ENCODE measurements at places on chromosomes 1 and 21. TPM values are rescaled to one million over a fixed set of nuclear protein-coding genes. Genes with fewer than 3 reads are reported as not detected.

The ARL8A gene
- 33.9 TPM for polyA plus RNA-seq

DNA sequence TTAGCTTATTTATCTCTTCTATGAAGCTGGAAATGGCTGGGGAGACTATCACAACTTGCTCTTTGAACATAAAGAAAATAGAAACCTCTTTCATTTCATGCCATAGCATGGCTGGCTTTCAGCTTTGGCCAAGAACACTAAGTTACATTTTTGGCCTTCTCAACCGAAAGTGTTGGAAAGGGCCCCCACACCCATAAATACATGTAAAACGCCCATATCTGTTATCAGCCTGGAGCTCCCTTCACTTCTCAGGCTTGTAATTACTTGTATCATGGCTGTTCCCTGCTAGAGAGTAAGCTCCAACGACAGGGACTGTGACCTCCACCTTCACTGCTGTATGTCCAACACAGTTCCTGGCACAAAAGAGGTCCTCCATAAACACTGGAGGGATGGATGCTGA lies 12.7 kb upstream of the EIF4G3 start:
- DNase-seq: no peak

The PCNX2 gene
- polyA plus RNA-seq: 16.5 TPM

DNA sequence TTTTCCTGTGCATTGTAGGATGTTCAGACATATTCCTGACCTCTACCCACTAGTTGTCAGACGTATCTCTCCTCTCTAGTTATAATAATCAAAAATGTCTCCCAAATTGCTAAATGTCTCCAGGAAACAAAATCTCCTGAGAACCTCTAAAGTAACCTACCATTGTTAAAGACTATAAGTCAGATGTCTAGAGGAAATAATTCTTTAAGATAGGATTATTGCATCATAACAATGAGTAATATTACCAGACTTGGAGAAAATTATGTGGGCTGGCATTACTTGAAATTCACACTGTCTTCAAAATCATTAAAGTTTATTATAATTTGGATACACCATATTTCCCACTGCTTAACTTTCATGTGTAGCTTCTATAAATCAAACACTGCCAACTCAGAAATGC lies 643.0 kb upstream of the ADGRL2 start:
- peak; percentile 18 for DNase-seq

DNA sequence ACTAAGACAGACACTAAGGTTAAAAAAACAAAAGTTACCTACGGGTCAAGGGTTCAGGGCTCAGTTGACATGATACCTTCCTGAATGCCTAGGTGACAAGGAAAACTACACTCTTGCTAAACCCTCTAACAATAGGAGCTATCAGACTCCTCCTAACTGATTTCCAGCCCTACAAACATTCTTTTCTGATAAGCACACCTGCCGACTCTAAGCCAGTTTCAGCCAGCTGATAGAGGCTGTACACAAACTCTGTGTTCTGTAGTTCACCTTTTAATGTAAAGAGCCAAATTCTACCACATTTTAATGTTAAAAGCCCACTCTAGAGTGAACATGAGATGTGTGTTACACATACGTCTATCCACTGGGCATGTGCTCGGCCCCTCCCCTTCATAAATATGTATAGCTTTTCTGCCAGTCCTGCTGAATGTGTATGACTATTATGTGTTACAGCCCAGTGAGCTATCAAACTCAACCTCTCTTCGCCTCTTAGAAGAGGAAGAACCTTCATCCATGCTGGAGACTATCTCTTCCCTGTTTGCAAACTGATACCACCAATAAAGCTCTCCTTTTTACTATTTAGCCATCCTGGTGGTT lies 40.0 kb upstream of the FAM163A start:
- no peak for DNase-seq

The TMEM59 gene
- polyA plus RNA-seq: 182 TPM

DNA sequence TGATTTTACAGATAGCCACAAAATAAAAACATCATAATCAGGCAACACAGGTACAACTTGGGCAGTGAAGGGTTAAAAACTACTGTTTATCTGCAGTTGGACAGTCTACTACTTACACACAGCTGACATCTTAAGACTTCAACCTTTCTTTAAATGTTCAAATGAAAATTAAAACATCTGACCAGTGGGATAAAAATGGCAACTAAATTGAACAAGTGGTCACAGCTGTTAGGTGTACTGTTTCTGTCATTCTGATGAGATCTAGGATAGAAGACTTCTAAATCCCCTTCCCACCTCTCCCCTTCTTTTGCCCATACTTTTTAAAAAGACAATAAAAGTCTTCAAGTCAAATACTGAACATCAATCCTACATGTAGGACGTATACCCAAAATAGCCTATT lies 56.2 kb downstream of the ENAH start:
- no peak for DNase-seq

GRCh38 chr1:36238433-36238832 lies 14.2 kb downstream of the THRAP3 start:
- DNase-seq: no peak

DNA sequence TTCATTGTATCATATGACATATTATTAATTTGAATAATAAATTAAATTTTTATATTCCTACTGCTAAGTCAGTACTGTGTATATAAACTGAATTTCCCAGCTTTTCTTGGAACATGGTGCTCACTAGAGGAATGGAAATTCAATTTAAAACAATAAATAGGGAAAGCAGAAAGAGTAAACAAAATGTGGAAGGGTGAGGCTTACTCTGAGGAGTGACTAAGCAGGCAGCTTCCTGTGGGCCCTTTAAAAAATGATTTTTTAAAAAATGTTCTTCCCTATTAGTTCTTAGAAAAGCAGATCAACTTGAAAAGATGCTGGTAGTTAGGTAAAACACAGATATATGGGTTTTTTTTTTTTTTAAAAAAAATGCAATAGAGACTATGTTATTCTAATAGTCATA lies 49.5 kb upstream of the S1PR1 start:
- DNase-seq: no peak

The KRTAP12-2 gene
- polyA plus RNA-seq: not detected

The PTP4A2 gene
- polyA plus RNA-seq: 95.8 TPM

GRCh38 chr1:154948079-154948478 lies 7.8 kb downstream of the PBXIP1 start:
- DNase-seq: no peak

DNA sequence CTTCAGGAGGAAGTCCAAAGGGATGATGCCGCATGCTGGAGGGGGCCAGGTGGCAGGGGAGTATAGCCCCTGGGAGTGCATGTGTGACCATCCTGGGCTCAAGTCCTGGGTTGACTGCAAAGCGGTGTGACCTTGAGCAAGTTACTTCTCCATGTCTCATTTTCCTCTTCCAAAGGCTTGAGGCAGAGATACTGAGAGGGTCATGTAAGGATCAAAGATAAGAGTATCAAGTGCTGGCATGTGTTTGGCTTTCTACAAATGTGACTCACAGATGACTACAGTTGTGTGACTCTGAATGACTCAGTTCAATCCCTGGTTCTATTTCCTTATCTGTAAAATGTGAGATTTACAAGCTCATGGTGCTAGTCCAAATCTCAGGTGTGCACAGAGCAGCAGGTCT lies 26.1 kb downstream of the PROK1 start:
- DNase-seq: peak; percentile 87

The RNU1-2 gene
- polyA plus RNA-seq: not detected

- peak; percentile 60 for DNase-seq
These were observed 417.2 kb upstream of the KAZN start for GRCh38 chr1:14181191-14181795.

GRCh38 chr1:214281720-214282629 lies 1.0 kb downstream of the SMYD2 start:
- peak; percentile 76 for DNase-seq

The IVL gene
- 21.5 TPM for polyA plus RNA-seq

The DPH5 gene
- polyA plus RNA-seq: 33.9 TPM

The SLC30A7 gene
- polyA plus RNA-seq: 13.7 TPM

DNA sequence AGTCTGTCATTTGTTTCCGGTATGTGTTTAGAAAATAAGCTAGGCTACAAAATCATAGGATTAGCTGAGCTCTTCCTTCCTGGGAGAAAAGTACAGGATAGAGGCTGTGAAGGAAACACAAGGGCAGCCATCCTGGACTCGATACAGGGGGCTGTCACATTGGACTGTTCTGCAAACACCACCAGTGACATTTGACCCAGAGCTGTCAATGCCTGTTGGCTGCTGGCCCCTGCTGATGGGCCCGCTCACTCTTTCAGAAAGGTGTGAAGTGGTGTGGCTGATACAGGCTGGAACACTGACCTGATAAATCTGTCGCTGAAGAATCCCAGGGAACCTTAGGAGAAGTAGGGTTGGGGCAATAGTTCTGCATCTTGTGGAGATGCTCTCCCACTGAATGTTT lies 183.1 kb downstream of the RHOU start:
- no peak for DNase-seq

- DNase-seq: no peak
These were observed 30.9 kb downstream of the TRIM11 start for GRCh38 chr1:228375578-228376261.

The AMY1B gene
- polyA plus RNA-seq: not detected

The CSRP1 gene
- polyA plus RNA-seq: 231 TPM

Measured in mammary epithelial cell (primary cell).